Ureter (tissue), 1 donor: ENCODE measurements at places on chromosomes 2 and 18. TPM values are rescaled to one million over a fixed set of nuclear protein-coding genes. Genes with fewer than 3 reads are reported as not detected.

GRCh38 chr2:51013079-51013932 is 18.6 kb downstream of the NRXN1 start:
- DNase-seq: peak; percentile 53

- no peak for DNase-seq
These were observed 344.2 kb downstream of the MTX2 start for GRCh38 chr2:176613323-176613987.

DNA sequence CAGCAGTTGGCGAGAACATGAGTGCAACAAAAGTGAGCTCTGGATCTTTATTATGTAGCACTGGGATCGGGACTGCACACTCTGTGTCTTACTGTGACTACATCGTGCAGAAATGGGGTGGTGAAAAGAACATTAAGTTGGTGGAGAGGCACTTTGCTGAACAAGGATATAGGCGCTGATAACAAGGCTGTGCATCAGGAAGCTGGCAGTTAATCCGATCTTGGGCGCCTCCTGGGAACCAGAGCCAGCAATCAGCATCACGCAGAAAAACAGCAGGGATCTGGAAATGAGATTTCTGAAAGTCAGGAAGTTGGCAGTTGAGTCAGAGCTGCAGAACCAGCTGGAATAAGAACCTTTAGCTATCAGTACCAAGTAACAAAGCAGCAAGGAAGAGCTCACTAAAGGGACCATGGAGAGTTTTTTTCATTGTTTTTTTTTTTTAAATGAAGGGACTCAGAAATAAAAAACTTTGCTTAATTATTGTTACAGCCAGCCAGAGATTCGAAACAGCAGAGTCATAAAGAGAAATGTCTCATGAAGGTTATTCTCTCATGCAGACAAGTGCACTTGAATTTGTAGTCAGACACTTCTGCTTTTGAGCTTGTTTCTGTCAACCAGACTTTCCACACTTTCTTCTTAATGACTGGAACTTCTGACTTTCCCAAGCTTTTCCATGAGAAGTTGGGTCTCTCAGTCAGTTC is 22.8 kb upstream of the MYO3B start:
- no peak for DNase-seq

DNA sequence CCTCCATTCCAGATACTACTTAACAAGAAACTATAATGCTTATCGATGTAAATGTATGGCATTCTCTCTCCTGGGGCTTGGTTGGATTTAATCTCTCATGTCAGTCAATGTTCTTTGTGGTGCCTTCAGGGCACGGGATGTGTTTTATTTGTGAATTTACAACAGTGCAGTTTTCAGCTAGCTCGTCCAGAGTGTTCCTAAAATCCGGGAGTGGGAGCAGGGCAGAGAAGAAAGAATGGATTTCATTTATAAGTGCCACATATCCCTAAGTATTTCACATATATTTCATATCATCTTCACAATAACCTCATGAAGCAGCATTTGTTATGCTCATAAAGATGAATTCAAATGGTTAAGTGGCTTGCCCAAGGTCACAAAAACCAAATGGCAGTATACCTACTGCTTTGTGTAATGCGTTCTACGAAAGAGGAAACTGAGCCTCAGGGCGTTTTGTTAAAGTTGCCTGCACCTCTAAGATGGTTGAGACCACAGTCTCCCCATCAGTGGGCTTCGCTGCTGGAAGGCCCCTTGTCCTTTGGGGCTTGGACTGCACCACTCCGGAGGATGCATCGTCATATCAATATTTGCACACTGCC is 134.7 kb upstream of the MGAT5 start:
- DNase-seq: no peak

DNA sequence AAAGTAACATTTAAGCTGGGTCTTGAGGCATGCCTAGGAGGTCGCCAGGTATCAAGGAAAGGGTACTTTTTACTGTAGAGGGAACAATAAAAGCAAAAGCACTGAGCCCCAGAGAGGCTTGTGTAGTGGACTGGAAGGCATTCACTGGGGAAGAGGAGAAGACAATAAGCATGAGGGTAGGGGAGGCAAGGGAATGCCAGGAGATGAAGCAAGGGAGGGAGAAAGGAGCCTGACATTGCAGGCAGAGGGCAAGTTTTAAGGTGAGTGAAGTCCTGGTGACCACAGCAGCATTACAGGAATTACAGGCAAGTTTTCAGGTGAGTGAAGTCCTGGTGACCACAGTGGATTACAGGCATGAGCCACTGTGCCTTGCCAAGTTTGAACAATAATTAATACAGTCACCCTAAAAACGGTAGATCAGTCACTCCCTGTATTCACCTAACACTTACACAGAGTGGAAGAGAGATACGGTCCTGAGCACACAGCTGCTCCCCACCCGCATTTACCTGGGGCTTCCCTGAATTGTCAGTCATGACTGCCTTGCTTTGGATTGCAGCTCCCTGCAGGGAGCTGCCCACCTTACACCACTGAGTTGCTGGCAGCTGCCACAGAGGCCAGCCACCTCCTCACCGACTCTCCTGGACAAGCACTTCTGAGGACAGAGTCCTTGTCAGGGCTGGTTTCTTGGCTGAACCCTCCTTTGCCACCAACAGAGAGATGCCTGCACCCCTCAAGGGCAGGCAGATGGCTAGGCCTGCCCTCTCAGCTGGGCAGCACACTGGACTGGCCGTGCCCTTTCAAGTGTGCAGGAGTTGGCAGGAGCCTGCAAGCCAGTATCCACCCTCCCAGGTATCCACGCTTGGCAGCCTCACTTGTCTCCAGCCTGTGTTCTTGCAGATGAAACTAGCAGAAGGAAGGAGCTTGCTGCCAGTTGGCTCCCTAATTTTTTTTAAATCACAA is 153.2 kb upstream of the MSH6 start:
- DNase-seq: no peak

DNA sequence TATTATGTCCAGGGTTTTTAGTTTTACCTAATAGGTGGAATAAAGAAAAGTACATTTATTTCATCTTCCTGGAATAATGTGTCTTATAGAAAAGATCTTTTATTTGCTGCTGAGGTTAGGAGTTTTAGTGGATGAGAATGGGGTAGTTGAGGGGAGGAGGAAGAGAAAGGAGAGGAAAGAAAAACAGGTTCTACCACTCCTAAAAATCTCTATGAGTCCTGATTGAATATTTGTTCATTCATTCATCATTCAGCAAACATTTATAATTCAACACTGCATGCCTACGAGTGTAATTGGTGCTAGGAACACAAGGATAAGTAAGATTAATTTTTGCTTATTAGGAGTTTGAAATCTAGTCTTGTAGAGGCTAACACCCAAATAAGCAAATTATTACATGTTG is 45.2 kb upstream of the SLC4A10 start:
- no peak for DNase-seq

The SCN9A gene
- total RNA-seq: 3.1 TPM

- no peak for DNase-seq
These were observed 175.3 kb downstream of the INHBB start for GRCh38 chr2:120520929-120521912.

DNA sequence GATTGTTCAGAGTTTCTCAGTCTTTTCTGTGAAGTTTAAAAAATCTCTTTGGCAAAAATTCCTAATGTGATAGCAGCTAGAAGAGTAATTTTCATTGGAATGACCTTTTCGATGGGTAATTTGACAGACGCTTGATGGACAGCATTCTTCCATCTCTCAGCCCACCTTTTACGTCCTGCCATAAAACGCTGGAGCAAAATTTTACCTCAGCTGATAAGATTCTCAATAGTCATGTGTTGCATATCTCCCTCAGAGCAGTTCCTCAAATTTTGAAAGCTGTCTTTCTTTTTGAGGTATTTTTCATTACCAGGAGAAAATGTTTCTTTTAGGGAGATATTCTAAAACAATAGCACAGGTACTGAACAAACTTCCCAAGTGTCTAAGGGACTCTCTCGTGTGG is 441.4 kb downstream of the PARD3B start:
- no peak for DNase-seq

The PFN4 gene
- 1.2 TPM for total RNA-seq

DNA sequence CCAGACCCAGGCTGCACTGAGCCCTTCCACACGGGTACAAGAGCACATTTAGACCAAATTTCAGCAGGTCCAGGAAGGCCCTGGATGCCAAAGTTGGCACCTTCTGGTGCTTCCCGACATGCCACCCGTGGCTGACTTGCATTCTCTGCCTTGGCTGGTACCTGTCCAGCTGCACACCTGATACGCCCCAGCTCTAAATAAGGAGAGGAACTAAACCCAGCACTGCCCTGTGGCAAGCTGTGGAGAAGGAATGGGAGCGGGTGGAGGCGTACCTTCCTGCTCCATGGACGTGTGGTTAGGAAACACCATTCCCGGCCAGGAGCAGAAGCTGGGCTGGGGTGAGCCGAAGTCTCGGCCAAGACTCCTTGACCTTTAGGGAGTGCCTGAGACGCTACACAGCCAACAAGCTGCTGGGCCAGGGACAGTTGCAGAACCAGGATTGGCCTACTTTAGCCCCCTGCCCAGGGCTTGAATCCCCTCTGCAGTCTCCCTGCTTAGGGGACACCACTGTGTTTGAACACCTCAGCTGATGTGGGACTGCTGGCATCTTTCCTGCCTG is 86.5 kb upstream of the TAF1B start:
- no peak for DNase-seq

DNA sequence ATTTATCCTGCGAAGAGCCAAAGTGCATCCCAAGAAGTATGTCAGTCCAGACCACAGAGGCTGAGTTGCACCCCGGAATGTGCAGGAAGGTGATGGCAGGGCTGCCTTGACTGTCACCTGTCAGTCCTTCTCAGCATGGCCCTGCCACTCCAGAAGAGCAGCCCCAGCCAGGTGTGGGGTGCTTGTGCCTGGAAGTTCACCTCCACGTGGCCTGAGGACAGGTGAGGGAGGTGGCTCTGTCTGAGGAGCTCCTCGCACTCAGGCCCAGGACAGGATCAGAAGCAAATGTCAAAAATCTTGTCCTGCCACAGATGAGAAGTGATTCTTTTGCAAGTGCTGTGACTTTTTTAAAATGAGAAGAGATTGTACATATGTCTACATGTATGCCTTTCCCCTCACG is 31.4 kb upstream of the B3GNT7 start:
- no peak for DNase-seq

The CFAP53 gene
- 0.81 TPM for total RNA-seq

DNA sequence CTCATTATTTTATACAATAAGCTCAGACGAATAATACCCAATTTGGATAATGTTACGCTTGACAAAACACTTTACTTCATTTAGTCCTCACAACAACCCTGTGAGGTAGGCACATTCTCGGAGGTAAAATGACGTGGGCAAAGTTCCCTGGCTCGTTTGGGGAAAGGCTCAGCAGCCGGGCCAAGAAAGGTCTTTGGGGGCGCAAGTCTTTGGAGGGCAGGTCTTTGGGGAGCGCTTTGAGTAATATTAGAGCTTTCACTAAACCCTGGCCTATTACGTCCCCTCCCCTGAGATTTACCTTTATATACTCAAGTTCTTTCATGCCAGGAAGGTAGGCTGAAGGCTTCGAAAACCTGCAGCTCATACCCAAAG is 427 bp downstream of the RBKS start:
- peak; percentile 48 for DNase-seq

The RNF152 gene
- 52.9 TPM for total RNA-seq

- DNase-seq: no peak
These were observed 4.2 kb downstream of the GEN1 start for GRCh38 chr2:17758118-17758517.

The CHRNG gene
- not detected for total RNA-seq

DNA sequence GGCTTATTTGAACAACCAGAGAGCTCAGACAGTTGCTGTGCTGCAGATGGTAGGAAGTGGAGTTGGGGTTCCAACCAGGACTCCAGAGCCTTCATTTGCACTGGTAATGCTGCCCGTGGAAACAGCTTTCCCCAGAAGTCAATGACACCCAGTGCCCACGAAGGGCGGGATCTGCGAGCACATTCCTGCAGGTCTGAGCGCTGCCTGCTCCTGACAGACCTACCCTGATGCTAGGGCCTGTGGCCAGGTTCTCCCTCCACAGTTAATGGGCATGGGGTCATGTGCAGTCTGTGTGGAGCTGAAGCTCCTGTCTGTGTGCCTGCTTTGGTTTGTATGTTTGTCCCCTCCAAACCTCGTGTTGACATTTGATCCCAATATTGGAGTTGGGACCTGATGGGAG is 299.0 kb upstream of the HS6ST1 start:
- no peak for DNase-seq

GRCh38 chr2:39215545-39215944 is 28.2 kb downstream of the CDKL4 start:
- DNase-seq: no peak
